ENCODE measurements at places on chromosomes 11 and 22. TPM values are rescaled to one million over a fixed set of nuclear protein-coding genes. Genes with fewer than 3 reads are reported as not detected.

The ACR gene
- total RNA-seq, result not detected

DNA sequence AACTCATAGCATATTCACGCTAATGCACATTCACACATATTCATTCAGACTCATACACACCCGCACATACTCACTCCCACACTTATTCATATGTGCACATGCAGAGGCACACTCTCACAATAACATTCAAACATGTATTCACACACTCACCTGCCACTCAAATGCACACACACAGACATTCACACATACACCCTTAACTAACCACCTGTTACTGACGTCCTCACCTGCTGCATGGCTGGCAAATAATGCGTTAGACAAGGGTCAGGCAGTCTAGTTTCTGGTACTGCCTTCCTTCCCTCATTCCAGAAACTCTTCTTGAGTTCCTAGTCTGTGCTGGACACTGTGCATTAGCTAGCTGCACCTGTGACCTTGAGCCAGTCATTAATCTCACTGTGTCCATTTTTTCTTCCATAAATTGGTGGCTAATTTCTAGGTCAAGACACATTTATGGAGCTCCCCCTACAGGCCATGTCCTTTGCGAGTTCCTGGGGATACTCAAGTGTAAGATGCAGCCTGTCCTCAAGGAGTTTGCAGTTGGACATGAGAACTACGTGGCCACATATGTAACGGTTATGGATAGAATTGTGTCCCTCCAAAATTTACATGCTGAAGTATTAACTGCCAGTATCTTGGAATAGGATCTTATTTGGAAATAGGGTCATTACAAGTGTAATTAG, 34.5 kb upstream of the SEZ6L start:
- DNase-seq, result peak; percentile 15

DNA sequence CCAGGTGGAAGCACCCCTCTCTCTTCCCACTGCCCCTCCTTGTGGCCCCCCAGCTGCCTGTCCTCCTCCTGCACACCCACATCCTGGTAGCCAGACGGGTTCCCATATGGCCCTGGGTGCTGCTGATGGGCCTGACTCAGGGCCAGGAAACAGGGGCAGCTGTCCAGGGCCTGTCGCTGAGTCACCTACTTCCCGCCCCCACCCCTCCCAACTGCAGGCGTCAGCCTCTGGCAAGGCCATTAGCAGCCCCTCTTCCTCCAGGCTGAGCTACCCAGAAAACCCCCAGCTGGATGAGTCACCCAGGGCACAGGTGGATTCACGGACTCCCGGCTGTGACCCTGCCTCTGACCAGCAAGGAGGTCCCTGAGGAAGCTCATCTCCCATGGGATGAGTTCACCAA, 6.9 kb upstream of the GAL start:
- DNase-seq, result no peak

DNA sequence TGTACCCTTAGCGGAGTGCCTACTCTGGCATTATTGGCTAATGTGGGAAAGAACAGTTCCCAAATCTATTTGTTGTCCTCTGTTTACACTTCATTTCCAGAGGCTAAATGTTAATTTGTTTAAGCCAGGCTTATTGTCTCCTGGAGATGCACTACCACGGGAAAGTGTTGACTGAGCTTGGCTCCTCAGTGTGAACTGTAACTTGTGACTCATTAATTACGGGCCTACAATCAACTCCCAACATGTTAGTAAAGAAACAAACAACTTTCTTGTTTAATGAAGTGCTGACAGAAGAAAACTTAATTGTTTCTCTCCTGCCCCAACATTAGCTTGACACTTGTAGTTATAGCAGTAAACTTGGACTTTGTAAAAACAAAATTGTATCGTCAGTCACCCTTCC, 130.4 kb downstream of the ATXN10 start:
- no peak for DNase-seq

The KAT5 gene
- 56.5 TPM for total RNA-seq

The OR8A1 gene
- not detected for total RNA-seq

- no peak for DNase-seq
Measured at GRCh38 chr11:123800036-123800435, 6.1 kb downstream of the OR6M1 start.

DNA sequence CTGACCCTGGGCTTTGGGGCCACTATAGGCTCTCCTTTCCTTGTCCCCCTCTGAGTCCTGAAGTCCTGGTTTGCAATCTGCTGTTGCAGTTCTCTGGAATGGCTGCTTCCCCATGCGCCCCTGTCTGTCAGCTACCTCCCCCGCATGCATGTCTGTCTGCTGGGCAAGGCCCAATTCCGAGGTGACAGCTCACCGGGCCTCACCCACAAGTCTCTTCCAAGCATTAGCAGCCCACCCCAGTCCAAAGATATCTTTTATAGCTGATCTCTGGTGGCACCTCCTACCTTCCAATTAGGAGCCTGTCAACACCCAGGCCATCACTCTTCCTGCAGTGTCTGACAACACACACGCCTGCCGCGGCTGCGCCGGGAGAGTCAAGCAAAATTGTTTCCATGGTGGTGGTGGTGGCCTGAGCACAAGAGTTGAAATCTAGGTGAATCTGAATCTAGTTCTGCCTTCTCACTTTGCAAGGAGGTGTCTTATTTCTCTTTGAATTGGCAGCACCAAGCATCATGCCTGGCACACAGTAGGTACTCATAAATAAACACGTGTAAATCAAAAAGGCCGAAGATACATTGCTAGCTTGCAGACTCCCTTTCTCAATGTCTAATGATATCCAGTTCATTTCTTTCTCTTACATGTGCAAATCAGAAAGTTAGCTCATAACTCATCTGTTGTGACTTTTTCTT, 1.2 kb upstream of the LMO2 start:
- DNase-seq, result no peak

DNA sequence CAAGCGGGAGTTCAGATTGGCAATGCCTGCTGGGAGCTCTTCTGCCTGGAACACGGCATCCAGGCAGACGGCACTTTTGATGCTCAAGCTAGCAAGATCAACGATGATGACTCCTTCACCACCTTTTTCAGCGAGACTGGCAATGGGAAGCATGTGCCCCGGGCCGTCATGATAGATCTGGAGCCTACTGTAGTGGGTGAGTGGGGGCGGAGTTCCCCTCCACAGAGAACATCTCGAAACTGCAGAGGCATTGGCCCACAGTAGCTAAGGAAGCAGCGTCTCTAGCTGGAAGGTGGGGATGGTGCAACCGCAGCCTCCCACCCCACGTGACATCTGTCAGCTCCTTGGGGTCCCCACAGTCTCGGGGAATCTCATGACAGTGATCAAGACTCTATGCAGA, 10.9 kb downstream of the TUBA8 start:
- DNase-seq, result no peak

- no peak for DNase-seq
Measured at GRCh38 chr11:130528298-130529261, 80.1 kb downstream of the ADAMTS15 start.

The RFPL3 gene
- not detected for total RNA-seq

- peak; percentile 0 for DNase-seq
Measured at GRCh38 chr11:69220561-69221051, 64.9 kb downstream of the SMIM38 start.

- no peak for DNase-seq
Measured at GRCh38 chr22:46862418-46863324, 100.2 kb downstream of the TBC1D22A start.

GRCh38 chr11:61962213-61963015, 5.0 kb downstream of the FTH1 start:
- no peak for DNase-seq

The VPREB3 gene
- total RNA-seq, result 0.80 TPM

The OR52A1 gene
- total RNA-seq, result not detected

DNA sequence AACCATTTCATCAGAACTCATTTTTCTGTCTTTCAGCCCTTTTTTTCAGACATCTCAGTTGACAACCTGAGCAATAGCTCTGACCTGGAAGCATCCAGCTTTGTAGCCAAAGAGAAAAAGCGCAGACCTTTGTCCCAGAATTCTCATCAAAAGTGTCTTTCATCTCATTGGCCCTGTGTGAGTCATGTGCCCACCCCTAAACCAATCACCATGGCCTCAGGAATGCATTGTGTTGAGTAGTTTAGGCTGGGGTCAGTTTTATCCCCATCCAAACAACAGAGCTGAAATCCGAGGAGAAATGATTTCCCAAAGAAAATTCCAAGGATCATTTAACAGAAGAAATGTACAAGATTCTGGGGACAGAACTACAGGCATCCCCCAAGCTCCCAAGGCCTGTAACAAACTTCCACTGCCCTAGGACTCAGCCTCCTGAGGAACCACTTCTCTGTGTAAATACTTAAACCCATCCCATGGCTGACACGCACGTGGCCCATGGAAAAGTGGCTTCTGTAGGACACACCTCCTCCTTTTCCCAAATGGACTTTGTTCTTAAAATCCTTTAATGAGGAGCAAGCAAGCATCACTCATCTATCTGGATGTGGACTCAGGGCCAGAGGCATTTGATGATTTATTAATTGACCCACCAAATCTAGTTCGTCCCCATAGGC, 429.0 kb downstream of the SOX6 start:
- no peak for DNase-seq

The CLDN5 gene
- not detected for total RNA-seq

DNA sequence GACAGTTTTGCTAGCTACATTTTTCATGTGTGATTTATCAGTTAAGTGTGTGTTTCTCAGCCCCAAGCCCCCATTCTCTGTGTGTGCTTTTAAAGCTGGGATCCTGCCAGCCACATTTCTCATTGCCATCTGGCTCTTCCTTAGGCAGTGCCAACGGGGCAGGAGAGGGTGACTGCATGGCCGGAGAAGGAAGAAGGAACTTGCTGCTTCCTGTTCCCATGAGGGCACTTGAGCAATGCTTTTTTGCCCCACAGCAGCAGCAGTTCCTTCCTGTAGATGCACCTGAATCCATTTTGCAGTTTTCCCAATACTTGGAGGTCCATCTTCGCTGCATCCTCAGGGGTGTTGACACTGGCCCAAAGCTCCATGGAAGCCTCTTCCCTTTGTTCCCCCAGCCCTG, 37.5 kb downstream of the TNRC6B start:
- no peak for DNase-seq

- no peak for DNase-seq
Measured at GRCh38 chr11:47132490-47132889, 44.2 kb downstream of the ARFGAP2 start.

The HEPHL1 gene
- not detected for total RNA-seq

The TSSC4 gene
- 19.8 TPM for total RNA-seq

The CABP4 gene
- 0.37 TPM for total RNA-seq

Data from activated CD4-positive, alpha-beta T cell treated with anti-CD3 and anti-CD28 coated beads for 36 hours (primary cell).